ENCODE measurements at places on chromosomes 6 and 20.

- H3K4me1 ChIP-seq: no peaks in the 10 kb centered on the region
- no peaks in the 10 kb centered on the region for H3K36me3 ChIP-seq
- no peak for DNase-seq
- no peak overlapping the region for H3K27ac ChIP-seq
These were observed 391.2 kb downstream of the PRKN start for GRCh38 chr6:162336359-162336758.

GRCh38 chr6:1524040-1524480 is 85.7 kb upstream of the FOXC1 start:
- H3K27ac ChIP-seq: peak overlapping the region; percentile 27
- peaks cover 36% of the 10 kb centered on the region for H3K4me1 ChIP-seq
- no peaks in the 10 kb centered on the region for H3K27me3 ChIP-seq
- peak; percentile 62 for DNase-seq
- peak overlapping the region; percentile 13 for H3K4me3 ChIP-seq

DNA sequence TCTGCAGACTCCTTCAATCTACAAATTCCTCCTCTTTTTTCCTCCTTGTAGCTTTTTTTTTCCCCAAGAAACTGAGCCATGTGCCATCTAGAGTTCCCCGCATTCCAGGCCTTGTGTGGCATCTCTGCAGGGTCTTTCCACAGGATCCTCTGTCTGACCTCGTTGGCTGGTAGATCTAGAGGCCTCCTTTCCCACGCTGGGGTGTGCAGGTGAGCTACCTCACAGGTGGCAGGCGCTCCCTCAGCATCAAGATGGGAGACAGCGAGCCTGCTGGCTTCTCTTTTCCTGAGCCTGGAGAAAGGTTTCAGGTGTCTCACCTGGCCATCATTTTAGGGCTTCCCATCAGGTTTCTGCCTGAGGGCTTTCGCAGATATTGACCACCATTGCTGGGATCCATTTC is 9.6 kb upstream of the NELFCD start:
- H3K36me3 ChIP-seq: no peaks in the 10 kb centered on the region
- no peak overlapping the region for H3K27ac ChIP-seq
- no peaks in the 10 kb centered on the region for H3K4me1 ChIP-seq
- H3K4me3 ChIP-seq: no peak overlapping the region
- no peaks in the 10 kb centered on the region for H3K27me3 ChIP-seq
- no peak for DNase-seq

GRCh38 chr20:998231-998830 is 3.8 kb downstream of the RSPO4 start:
- peaks cover 3% of the 10 kb centered on the region for H3K27me3 ChIP-seq
- no peak overlapping the region for H3K27ac ChIP-seq
- no peaks in the 10 kb centered on the region for H3K4me1 ChIP-seq
- H3K36me3 ChIP-seq: no peaks in the 10 kb centered on the region
- no peak for DNase-seq

DNA sequence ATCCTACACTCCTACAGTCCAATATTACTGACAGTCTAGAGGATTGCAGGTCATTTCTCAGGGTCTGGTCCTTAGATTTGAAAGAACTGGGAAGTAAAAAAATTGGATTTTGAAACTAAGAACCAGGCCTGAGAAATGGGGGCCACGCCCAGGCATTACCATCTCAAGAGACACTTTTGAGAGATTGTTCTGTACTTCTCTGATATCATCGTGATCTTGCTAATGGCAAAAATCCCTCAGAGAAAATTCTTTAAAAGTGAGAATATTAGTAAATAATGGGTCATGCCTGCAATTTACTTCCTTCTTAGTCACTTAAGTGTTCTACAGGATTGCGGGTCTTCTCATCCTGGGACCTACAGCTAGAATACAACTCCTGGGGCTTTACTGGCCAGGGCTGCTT is 42.0 kb upstream of the HIVEP1 start:
- no peak overlapping the region for H3K4me3 ChIP-seq
- no peaks in the 10 kb centered on the region for H3K4me1 ChIP-seq
- no peaks in the 10 kb centered on the region for H3K36me3 ChIP-seq
- no peak for DNase-seq
- no peaks in the 10 kb centered on the region for H3K27me3 ChIP-seq

DNA sequence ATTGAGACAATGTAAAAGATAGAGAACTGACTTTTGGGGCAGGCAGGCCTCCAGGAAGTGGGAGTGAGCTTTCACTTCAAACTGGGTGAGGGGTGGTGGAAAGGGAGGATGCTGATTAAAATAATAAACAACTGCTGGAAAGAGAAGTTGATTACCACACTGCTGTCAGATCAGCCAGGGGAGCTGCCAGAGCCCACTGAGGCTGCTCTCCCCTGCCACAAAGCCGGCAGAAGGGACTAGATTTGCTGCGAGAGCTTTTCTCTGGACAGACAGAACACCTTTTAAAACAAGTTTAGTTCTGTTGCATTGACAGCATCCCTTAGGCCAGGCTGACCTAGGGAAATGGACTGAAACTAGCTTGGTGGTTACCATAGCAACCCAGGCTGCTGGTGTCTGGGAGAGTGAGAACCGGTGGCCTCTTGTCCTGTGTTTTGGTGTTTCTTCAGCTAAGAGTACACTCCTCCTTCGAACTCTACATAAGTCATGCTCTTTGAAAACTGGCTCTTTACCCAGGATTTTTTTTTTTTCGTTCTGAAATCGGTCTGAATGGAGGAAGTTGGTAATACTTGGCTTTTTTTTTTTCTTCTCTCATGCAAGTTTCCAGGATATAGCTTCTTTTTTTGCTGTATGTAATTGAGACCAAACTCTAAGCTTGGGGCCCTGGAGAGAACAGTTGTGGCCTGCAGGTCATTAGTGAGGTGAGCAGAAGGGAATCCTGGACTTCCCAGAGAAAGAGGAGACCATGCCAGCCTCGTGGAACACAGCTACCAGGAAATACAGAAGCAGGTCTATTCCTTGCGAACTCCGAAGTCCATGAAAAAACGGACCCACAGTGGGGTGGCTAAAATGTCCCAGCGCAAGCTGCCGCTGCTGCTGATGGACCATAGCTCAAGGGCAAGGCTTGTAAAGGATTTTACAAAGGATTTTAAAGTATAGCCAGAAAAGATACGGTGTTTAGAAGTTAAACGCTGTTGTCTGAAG is 374.4 kb downstream of the UTRN start:
- peaks cover 19% of the 10 kb centered on the region for H3K4me1 ChIP-seq
- DNase-seq: no peak
- H3K4me3 ChIP-seq: peak overlapping the region; percentile 17
- H3K27ac ChIP-seq: peak overlapping the region; percentile 51
- no peaks in the 10 kb centered on the region for H3K36me3 ChIP-seq
- no peaks in the 10 kb centered on the region for H3K27me3 ChIP-seq

DNA sequence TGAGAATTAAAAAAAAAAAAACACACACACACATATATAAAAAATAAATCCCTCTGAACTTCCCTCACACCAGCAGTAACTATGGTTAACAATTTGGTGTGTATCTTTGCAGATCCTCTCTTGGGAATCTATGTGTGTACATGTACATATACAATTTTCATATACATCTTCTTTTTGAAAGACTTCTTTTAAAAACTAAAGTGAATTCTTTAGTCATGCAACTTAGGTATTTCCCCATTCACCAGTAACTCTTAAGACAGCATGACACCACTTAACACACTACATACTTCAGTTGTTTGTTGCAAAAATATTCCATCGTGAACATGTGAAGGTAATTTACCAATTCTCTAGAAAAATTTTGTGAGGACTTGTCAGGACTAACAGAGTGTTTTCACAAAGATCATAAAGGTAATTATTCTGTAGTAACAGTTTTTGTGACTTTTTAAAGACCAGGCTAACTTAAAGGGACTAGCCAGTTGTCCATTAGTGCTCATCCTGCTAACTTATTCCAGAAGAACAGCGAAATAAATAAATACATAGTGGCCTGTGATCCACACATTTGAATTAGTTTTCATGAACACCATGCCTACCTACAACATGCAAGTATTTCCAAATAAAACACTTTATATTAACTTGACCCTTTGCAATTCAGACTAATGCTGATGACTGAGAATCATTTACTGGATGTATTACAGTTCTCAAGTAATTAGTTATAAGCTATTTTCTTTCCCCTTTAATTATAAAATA is 12.1 kb downstream of the RBM39 start:
- H3K4me1 ChIP-seq: peaks cover 21% of the 10 kb centered on the region
- H3K36me3 ChIP-seq: peaks cover 96% of the 10 kb centered on the region
- H3K4me3 ChIP-seq: no peak overlapping the region
- no peaks in the 10 kb centered on the region for H3K27me3 ChIP-seq

- H3K36me3 ChIP-seq: peaks cover 6% of the 10 kb centered on the region
- H3K27ac ChIP-seq: no peak overlapping the region
- no peaks in the 10 kb centered on the region for H3K4me1 ChIP-seq
- H3K27me3 ChIP-seq: no peaks in the 10 kb centered on the region
- H3K4me3 ChIP-seq: no peak overlapping the region
These were observed 121.6 kb downstream of the GJA10 start for GRCh38 chr6:90015883-90016282.

DNA sequence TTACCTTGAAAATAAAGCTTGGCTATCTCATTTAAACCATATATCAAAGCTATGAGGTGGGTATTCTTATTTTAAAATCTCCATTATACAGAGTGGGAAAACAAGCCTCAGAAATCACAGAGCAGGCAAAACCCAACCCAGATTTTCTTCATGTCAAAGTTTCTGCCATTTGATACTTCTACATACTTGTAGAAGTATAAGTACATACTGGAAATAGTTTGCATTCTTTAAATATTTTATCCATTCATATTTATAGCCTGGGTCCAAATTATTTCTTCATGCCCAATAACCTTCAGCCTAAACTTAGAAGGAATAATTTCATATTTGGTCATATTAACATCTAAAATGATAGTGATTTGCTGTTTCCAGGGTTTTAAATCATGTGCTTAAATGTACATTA is 61.8 kb downstream of the MLIP start:
- no peak for DNase-seq
- no peaks in the 10 kb centered on the region for H3K27me3 ChIP-seq
- H3K4me1 ChIP-seq: no peaks in the 10 kb centered on the region
- H3K27ac ChIP-seq: no peak overlapping the region
- H3K4me3 ChIP-seq: no peak overlapping the region

DNA sequence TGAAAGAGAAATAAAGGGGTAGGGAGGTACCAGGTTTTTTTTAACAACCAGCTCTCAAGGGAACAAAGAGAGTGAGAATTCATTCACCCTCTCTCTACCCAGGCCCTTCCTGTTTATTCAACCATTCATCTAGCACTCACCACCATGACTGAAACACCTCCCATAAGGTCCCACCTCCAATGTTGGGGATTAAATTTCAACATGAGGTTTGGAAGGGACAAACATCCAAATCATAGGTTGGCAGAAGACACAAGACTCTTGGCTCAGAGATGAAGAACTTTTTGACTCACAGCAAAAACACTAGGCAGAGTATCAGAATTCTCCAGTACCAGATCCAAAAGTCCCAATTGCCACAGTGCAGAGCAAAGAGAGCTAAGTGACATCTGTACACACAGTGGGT is 186.3 kb downstream of the EDN1 start:
- H3K27ac ChIP-seq: no peak overlapping the region
- H3K36me3 ChIP-seq: no peaks in the 10 kb centered on the region
- DNase-seq: no peak
- H3K4me3 ChIP-seq: no peak overlapping the region
- H3K27me3 ChIP-seq: no peaks in the 10 kb centered on the region

DNA sequence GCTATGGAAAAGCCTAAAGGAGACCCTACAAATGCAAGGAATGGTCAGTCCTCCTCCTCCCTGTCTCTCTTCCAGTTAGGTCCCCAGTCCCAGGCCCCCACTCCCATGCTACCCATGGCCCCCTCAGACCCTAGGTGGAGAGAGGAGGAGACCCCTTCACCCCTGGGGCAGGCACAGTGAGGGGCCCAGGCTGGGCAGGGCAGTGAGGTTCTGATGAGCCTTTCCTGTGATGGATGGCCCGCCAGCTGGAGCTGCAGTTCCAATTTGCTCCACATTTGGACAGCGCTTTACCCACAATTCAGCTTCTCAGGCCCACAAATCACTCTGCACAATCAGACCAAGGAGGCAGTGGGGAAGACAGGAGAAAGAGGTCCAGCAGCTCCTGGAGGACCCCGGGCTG is 37.3 kb upstream of the MLN start:
- H3K27me3 ChIP-seq: no peaks in the 10 kb centered on the region
- H3K27ac ChIP-seq: no peak overlapping the region
- DNase-seq: no peak
- no peaks in the 10 kb centered on the region for H3K36me3 ChIP-seq
- H3K4me3 ChIP-seq: no peak overlapping the region

GRCh38 chr6:141988954-141989705 is 143.6 kb upstream of the GJE1 start:
- no peak for DNase-seq
- H3K36me3 ChIP-seq: no peaks in the 10 kb centered on the region
- H3K4me3 ChIP-seq: no peak overlapping the region
- no peaks in the 10 kb centered on the region for H3K27me3 ChIP-seq

DNA sequence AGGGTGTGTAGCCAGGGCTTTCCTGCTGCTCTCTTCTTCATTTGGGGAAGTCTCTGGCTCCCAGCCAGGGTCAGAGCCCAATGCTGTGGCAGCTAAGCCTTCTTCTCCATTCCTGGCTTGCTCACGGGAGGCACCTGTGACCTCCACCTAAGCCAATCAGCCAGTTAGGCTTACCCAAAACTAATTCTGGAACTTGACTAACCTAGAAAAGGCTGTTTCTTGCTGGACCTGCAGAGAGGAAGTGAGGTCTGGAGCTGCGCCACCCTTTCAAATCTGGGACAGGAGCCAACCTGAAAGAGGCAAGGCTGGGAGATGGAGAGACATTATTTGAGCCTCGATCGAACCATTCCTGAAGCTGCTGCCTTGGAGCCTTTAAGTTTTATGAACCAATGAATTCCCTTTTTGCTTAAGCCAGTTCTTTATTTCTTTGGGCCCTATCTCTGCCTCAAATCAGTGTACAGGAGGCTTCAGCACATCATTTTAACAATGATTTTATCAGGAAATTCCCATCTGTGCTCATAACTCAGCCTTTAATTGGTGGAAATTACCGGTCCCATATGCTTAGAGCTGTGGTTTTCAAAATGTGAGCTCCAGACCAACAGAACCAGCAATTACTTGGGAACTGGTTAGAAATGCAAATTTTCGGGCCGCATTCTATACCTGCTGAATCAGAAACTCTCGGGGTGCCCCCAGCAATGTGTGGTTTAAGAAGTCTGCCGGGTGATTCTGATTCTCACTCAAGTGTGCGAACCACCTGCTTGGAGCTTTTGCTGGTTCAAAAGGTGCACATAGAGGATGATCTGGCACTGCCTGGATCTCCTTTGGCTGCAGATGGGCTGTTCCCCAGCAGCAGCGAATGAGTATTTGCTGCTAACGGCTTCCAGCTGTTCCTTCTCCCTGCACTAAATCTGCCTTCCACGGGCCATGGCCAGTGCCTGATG is 97.4 kb upstream of the RNF24 start:
- no peak for DNase-seq
- no peaks in the 10 kb centered on the region for H3K36me3 ChIP-seq
- no peak overlapping the region for H3K27ac ChIP-seq
- H3K4me3 ChIP-seq: no peak overlapping the region
- no peaks in the 10 kb centered on the region for H3K4me1 ChIP-seq
- H3K27me3 ChIP-seq: no peaks in the 10 kb centered on the region

All from effector memory CD4-positive, alpha-beta T cell (primary cell).